Stimulated activated CD4-positive, alpha-beta T cell treated with anti-CD3 and anti-CD28 coated beads, Interleukin-15, amount 100 ng/mL, for 1 hour (primary cell): ENCODE measurements at places on chromosomes 4 and X.

DNA sequence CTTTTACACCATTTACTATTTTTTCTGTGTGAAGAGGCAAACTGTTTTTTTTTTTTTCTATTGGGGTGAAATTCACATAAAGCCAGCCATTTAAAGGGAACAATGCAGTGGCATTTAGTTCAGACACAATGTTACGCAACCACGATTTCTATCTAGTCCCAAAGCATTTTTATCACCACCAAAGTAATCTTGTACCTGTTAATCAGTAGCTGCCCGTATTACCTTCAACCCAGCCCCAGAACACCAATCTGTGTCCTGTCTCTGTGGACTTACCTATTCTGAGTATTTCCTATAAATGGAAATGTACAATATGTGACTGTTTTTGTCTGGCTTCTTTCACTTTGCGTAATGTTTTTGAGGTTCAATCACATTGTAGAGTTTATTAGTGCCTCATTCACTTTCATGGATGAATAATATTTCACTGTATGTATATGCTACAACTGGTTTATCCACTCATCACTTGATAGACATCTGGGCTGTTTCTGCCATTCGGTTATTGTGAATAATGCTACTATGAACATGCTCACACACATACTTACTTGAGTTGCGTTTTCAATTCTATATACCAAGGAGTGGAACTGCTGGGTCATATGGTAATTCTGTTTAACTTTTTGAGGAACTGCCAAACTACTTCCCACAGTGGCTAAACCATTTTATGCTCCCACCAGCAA lies 116.2 kb downstream of the CDS1 start:
- DNase-seq: no peak

DNA sequence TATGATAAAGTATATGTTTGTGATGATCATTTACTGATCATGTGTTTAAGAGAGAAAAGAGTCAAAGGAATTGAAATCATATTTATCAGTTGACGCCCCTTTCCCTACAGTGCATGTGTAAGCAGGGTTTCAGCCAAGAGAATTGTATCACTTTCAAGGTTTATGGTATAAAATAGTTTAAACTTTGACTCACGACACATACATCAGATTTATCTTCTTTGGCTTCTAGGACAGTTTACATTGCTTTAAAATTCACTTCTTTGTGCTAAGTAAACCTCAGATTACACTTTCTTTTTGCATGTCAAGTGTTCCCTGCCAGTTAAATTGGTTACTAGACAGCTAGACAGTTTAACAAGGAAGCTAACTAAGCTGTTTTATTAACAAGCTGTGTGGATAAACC lies 86.3 kb upstream of the MYOZ2 start:
- DNase-seq: no peak

DNA sequence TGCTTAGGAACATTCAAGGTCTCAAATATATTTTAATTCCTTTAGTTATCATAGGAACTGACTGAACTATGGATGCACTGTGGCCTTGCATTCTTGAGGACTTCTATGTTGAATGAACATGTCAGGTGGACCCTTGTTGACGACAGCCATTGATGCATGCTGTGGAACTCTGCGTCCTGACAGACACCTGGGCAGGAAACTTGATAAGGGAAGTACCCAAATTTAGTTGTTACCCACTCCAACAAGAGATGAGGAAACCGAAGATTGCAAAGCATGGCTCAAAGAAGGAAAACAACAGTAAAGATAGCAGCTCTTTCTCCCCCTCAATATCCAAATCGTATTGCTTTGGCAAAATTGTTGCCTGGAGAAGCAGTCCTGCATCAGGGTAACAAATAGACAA lies 540.0 kb upstream of the NR3C2 start:
- DNase-seq: no peak

DNA sequence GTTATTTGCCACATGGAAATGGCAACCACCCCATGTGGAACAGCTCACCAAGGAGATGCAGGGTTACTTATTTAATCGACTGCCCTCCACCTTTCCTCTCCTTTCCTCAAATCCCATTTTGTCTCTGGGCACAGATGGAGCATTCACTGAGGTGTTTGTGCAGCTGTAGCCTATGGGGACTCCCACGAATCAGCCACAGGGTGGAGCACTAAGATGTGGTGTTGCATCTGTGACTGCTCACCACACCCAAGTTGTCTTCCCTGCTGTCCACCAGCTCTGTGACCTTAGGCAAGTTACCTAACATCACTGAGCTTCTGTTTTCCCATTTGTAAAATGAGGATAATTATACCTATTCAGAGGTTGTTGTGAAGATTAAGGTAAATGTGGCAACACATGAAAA lies 252.4 kb upstream of the CPEB2 start:
- no peak for DNase-seq

GRCh38 chr4:121062521-121062920 lies 9.8 kb downstream of the NDNF start:
- no peak for DNase-seq

- no peak for DNase-seq
These were observed 4.8 kb upstream of the CXCL1 start for GRCh38 chr4:73864365-73864764.

GRCh38 chr4:119231491-119231890 lies 19.0 kb downstream of the USP53 start:
- DNase-seq: no peak

DNA sequence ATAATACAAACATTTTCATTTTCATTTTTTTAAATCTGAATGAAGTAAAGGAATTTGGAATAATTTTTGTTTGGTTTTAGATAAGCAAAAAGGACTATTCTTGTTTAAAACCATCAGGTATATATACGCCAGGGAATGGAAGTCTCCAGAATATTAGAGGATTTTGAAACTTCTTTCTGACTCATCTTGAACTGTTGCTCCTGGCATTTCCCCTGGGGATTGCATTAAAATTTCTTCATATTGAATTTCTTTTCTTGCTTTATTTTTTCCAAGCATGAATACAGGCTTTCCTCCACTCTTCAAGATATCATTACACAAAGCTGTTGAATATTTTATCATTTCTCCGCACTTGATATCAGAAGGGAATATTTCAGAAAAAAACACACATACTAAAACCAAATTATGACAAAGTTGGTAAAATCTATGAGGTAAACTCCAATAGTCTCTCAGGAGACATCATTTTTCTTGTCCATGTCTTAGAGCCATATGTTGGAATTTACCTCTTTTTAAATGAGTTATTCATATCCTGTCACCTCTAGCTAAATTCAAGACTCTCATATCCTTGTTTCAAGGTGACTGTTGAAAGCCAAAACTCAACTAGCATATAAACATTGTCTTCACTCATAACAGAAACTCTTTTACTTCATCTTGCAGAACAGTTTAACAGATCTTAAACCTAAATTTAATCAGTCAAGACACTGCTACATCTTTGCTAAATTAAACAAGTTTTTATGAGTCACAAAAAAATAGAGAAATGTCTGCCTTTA lies 20.7 kb upstream of the CSN1S1 start:
- no peak for DNase-seq
